ENCODE measurements at places on chromosomes 5 and 9.

DNA sequence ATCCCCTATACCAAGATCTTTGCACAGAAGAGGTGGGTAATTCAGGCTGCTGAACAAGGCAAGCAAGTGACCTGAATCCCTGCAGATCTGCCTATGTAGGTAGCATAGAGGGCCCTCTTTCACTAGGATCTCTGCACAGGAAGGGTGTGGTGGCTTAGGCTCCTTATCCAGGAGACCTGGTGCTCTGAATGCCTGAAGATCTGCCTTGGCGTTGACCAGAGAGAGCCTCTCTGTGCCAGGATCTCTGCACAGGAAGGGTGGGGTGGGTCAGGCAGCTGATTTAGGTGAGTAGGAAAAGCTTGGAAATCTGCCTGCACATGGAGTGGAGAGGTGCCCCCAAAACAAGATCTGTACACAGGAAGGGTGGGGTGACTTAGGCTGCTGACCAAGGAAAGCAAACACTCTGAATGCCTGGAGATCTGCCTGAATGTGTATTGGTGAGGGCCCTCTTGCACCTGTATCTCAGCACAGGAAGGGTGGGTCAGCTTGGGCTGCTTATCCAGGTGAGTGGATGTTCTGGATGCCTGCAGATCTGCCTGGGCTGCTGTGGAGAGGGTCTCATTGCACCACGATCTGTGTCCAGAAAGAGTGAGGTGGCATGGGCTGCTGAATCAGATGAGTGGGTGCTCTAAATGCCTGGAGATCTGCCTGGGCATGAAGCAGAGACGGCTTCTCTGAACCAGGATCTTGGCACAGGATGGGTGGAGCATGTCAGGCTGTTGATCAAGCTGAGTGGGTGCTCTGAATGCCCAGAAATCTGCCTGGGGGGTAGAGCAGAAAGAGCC is 365.9 kb downstream of the DMAC1 start:
- DNase-seq = no peak

DNA sequence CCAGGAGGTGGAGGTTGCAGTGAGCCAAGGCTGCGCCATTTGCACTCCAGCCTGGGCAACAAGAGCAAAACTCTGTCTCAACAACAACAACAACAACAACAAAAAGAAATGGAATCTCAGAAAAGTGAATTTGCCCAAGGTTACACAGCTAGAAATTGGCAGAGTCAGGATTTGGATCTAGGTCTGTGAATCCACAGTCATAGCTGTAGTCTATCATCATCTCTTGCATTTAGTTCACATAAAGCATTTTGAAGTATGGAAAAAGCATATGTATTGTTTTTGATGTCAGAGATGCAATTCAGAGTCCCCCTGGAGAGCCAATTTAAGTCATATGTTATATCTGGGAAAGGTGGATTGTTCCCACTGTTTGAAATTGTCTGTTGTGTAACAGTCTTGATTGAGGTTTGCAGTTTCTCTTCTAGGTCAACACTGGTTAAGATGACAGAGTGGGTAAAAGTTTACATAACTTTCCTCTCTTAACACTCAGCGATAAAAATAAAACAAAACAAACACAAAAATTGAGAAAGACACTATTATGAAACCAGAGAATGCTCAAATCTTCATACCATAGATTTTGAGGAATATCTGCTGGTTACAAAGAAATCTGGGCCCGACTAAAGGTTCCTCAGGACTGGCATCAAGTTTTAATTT is 21.5 kb upstream of the GPR21 start:
- no peak for DNase-seq

- no peak for DNase-seq
Observed at GRCh38 chr5:11482011-11482410, 422.2 kb downstream of the CTNND2 start.

DNA sequence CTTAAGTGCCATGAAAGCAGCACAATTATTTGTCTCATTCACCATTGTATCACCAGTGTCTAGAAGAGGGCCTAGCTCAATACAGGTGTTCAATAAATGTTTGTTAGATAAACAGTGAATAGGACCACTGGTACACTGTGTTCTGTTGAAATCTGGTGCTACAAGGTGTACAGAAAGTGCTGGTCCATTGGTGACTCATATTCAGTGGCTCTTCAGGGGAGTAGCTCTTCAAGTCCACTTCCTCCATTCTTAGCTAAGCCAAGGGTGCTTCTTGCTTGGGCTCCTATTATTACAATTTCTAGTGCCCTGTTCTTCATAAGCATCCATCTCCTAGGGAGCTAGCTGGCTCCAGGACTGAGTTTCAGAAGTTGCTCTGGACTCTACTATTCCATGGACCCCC is 6.4 kb upstream of the FCHO2 start:
- no peak for DNase-seq

DNA sequence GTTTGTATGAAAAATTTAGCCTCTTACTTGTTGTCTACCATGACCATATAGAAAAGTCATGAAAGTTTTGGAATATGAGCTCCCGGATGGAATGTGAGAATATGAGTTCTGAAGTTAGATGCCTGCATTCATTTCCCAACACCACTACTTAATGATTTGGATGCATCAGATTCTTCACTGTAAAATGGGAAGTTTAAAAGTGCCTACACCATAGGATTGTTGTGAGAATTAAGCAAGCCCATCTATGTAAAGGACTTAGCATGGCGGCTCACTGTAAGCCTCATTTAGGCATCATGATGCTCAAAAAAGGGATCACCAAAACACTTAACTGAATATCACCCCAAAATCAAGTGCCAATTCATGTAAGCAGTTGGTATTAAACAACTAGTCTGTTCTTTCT is 177.3 kb downstream of the RAB3C start:
- no peak for DNase-seq

- peak; percentile 46 for DNase-seq
Observed at GRCh38 chr9:121700165-121700831, 48.9 kb downstream of the DAB2IP start.

DNA sequence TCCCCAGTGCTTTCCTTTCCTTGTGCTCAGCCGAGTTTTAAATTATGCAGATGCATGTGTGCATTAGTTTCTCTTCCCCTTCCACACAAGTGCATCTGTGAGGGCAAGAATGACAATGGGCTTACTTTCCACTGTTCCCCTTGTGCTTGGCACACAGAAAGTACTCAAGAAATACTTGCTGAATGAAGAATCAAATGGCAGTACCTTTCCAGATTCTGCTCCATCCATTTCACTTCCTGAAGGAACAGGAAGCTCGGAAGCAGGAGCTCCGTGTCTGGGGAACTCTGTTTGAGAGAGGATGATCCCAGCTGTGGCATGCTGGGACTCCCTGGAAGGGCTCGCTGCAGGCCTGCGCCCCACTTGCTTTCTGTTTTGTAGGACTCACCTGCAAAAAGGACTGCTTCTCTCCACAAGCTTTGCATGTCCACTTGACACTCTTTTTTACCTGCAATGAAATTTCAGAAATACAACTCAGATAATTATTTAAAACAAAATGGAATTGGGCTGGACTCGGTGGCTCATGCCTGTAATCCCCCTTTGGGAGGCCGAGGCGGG is 5.5 kb downstream of the MRNIP start:
- no peak for DNase-seq

GRCh38 chr5:36841677-36842076 is 34.9 kb upstream of the NIPBL start:
- DNase-seq = no peak

GRCh38 chr5:135010502-135011354 is 23.3 kb downstream of the PITX1 start:
- DNase-seq = no peak

DNA sequence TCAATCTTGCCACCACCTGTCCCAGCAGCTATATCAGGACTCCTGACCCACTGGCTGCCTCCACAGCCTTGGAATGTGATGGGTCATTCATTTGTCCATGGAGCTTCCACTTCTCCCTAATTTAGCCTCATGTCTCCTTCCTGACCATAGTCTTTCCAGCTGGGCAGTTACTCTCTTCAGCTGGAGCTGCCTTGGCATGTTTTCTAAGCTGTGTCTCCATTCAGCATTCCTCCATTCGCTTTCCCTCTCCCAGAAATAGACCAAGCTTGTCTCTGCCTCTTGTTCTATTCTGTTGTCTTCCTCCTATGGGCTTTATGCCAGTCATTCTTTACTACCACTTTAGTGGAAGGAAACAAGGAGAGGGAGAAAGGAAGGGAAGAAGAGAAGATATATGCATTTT is 5.3 kb upstream of the CTXN3 start:
- DNase-seq = no peak

DNA sequence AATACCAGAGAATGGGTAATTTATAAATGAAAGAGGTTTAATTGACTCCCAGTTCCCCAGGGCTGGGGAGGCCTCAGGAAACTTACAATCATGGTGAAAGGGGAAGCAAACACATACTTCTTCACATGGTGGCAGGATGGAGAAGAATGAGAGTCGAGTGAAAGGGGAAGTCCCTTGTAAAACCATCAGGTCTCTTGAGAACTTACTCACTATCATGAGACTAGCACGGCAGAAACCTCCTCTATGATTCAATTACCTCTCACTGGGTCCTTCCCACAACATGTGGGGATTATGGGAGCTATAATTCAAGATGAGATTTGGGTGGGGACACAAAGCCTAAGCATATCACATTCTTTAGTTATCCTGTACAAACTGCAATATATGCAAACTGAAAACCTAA is 609.4 kb downstream of the MTRR start:
- DNase-seq = no peak

GRCh38 chr5:83337453-83338035 is 134.0 kb upstream of the VCAN start:
- no peak for DNase-seq

GRCh38 chr9:100324594-100325200 is 28.0 kb downstream of the TEX10 start:
- no peak for DNase-seq

GRCh38 chr5:149015561-149015960 is 47.3 kb downstream of the SH3TC2 start:
- DNase-seq = no peak

DNA sequence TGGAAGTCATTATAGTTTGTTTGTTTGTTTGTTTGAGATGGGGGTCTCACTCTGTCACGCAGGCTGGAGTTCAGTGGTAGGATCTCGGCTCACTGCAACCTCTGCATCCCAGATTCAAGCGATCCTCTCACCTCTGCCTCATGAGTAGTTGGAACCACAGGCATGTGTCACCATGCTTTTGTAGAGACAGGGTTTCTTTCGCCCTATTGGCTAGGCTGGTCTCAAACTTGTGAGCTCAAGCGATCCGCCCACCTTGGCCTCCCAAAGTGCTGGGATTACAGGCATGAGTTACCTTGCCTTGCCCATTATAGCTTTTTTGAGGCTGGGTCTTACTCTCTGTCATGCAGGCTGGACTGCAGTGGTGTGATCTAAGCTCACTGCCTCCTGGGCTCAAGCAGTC is 28.8 kb downstream of the NSD1 start:
- no peak for DNase-seq

GRCh38 chr5:7957329-7957728 is 88.4 kb downstream of the MTRR start:
- no peak for DNase-seq

All from hypothalamus (tissue), 51 donors.